ENCODE measurements at places on chromosomes 4 and X. TPM values are rescaled to one million over a fixed set of nuclear protein-coding genes. Genes with fewer than 3 reads are reported as not detected.

- H3K4me1 ChIP-seq, result no peaks in the 10 kb centered on the region
- H3K4me3 ChIP-seq, result no peak overlapping the region
- H3K27me3 ChIP-seq, result no peaks in the 10 kb centered on the region
- no peak for DNase-seq
- no peak overlapping the region for H3K27ac ChIP-seq
Measured at GRCh38 chr4:150247184-150247583, 168.9 kb downstream of the DCLK2 start.

- H3K4me1 ChIP-seq, result no peaks in the 10 kb centered on the region
- H3K27ac ChIP-seq, result no peak overlapping the region
- H3K4me3 ChIP-seq, result no peak overlapping the region
- no peak for DNase-seq
- H3K27me3 ChIP-seq, result peaks cover 2% of the 10 kb centered on the region
Measured at GRCh38 chrX:51641421-51642021, 22.8 kb upstream of the CENPVL3 start.

DNA sequence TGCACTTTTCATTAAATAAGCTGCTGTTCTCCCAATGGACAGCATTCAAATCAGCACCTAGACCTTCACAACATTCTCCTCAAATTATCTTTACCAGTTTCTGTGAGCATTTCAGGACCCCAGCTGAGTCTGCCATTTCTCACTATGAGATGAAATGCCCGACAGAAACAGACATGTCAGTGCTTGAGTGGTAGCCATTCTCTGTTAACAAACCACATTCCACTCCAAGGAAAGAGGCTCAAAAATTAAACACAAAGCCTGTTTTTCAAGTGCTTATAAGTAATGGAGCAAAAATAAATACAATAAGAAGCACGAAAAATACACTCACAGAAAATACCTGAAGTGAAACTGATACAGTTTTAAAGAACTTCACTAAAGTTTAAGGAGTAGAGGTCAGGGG is 320.2 kb upstream of the PRPS2 start:
- no peaks in the 10 kb centered on the region for H3K36me3 ChIP-seq
- no peak for DNase-seq
- H3K4me3 ChIP-seq, result no peak overlapping the region
- H3K27me3 ChIP-seq, result no peaks in the 10 kb centered on the region
- no peaks in the 10 kb centered on the region for H3K4me1 ChIP-seq

GRCh38 chr4:20474119-20474518 is 222.4 kb downstream of the SLIT2 start:
- no peaks in the 10 kb centered on the region for H3K36me3 ChIP-seq
- H3K4me1 ChIP-seq, result no peaks in the 10 kb centered on the region
- DNase-seq, result no peak
- no peak overlapping the region for H3K4me3 ChIP-seq
- H3K27ac ChIP-seq, result no peak overlapping the region

DNA sequence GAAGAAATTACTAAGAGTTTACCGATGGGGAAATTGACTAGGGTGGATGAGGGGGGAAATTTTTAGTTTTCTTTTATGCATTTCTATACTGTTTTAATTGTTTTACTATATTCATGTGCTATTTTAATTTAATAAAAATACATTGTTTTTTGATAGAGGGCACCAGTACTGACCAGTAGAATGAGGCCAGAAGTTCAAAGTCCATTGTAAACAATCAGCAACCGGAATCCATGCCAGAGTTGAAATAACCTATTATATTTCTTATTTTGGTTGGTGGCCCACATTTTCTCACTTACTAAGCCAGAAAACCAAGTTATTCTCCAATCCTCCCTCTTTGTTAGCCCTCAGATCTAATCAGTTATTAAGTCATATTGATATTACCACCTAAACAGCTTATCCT is 595.9 kb downstream of the SMARCA1 start:
- no peak overlapping the region for H3K4me3 ChIP-seq
- no peak overlapping the region for H3K27ac ChIP-seq
- DNase-seq, result no peak

- no peaks in the 10 kb centered on the region for H3K36me3 ChIP-seq
- no peaks in the 10 kb centered on the region for H3K27me3 ChIP-seq
- H3K4me1 ChIP-seq, result no peaks in the 10 kb centered on the region
Measured at GRCh38 chr4:102157984-102158383, 187.3 kb downstream of the SLC39A8 start.

ZNF157 gene
- total RNA-seq, result 1.2 TPM

DOK7 gene
- 2.7 TPM for total RNA-seq

LRIT3 gene
- 0.33 TPM for total RNA-seq

PLXNB3 gene
- total RNA-seq, result 1.2 TPM

CT47B1 gene
- not detected for total RNA-seq

GLRA2 gene
- not detected for total RNA-seq

ACE2 gene
- total RNA-seq, result 14.6 TPM

SH2D1A gene
- 0.25 TPM for total RNA-seq

Data from thyroid gland (tissue), 4 donors.